Chondrocyte (in vitro differentiated cells): ENCODE measurements at places on chromosomes 1 and 21. TPM values are rescaled to one million over a fixed set of nuclear protein-coding genes. Genes with fewer than 3 reads are reported as not detected.

The FRRS1 gene
- 2.0 to 5.2 TPM (median 2.2 TPM) in 3 replicates for total RNA-seq

The OR2T2 gene
- total RNA-seq: not detected in 3 replicates

The DNAJC8 gene
- 69.2 to 85.6 TPM (median 72.8 TPM) in 3 replicates for total RNA-seq

The SPATA21 gene
- total RNA-seq: not detected in 3 replicates

The LCE2C gene
- not detected in 3 replicates for total RNA-seq

The SLC30A2 gene
- 0.12 TPM in 1 of 3 replicates, not detected in the others for total RNA-seq

The FCAMR gene
- total RNA-seq: not detected in 3 replicates

GRCh38 chr1:10608690-10609089 is 133.9 kb downstream of the PEX14 start:
- DNase-seq: no peak

DNA sequence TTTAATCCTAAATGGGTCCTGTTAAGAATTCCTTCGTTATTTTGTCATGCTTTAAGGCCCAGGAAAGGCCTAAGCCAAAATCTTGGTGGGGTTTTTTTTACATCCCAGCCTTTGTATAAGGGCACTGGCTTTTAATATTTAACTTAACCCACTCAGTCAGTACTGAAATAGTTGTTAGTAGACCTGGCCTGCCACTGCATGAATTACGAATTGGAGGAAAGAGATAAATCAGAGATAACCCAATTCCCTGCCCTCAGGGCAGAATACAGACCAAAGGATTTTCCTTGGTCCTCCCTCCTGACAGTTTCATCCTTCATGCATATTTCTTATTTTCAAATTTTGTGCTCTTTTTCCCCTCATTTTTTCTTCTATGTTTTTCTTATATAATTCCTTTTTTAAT is 193.0 kb downstream of the FASLG start:
- DNase-seq: no peak

DNA sequence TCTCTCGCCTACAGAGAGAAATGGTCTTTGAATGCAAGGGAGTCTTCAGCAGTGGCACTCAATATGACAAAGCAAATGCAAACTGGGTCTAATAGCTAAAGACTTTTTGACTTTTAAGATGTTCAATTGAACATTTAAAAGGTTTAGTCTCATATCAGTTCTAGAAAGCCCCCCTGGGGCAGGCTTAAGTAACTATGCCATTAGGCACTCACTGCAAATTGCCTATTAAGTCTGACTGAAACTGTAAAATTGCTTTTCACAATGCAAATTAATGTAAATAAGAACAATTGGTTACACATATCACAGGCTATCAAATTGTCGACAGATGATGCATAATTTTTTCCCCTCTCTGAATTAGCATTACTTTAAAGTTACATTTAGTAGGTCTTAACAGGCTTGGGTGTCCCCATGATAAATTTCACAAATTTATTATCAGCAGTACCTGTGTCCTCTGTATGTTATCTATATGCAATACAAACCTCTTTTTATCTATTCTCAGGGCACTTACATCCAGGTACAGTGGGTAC is 329.1 kb downstream of the LRRIQ3 start:
- no peak for DNase-seq

DNA sequence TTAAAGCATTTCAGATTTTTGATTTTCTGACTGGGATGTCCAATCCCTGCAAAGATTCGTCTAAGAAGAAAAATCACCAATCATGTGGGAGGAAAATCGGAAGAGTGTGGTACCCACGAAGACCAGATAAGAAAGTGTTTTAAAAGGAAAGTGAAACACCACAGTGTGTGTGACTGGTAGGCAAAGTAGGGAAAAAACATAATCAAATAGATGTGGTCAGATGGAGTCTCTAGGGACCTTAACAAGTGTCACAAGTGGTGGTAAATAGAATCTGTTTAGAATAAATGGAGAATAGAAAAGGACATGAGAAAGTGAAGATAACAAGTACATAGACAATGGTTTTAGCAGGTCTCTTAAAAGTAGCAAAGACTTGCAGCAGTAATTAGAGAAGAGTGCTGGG is 154.6 kb downstream of the SLC30A10 start:
- DNase-seq: no peak

DNA sequence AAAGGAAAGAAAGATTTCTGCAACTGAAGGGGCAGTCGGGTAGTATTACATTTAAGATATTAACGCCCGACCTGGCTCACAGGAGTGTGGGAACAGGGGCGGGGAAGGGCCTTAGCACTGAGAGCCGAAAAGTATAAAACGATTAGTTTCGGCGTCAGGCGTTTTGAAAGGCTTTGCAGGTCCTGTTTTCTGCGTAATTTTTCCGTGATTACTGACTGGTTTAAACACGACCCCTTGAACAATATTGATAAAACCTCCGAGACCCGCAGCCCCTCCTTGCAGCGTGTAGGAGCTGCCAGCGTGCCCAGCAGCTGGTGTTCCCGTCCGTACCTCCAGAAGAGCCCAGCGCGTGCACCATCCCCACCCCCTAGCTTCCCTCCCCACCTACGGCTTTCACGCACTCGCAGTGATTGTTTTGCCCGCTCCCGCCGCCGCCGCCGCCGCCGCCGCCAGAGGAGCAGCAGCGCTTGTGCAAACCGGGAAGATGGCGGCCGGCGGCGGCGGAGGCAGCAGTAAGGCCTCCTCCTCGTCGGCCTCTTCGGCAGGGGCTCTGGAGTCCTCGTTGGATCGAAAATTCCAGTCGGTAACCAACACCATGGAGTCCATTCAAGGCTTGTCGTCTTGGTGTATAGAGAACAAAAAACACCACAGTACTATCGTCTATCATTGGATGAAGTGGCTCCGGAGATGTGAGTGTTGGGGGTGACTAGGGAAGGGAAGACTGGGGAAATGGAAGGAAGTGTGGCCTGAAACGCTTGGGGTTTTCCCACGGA is 470 bp downstream of the RPRD2 start:
- peak; percentile 93 for DNase-seq

DNA sequence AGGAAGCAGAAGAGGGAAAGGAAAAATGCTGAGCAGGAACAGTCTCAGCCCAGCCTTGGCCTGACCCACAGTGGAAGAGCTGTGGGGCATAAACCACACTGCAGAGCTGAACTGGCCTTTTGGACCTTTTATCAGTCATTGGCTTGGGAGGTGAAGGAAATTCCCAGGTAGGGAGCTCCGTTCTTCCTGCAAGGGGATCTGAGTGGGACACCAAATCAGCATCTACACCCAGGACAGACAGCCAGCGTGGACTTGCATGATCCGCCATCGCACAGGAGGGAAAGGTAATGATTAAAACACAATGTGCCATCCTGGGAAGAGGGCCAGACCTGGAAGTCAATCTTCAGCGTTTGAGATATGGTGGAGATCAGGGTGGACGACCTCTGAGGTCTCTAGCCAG is 1.2 kb upstream of the MTFR1L start:
- DNase-seq: no peak

- no peak for DNase-seq
Observed at GRCh38 chr1:181416268-181416860, 67.0 kb upstream of the CACNA1E start.

- DNase-seq: no peak
Observed at GRCh38 chr21:34039678-34040382, 33.5 kb upstream of the MRPS6 start.

- no peak for DNase-seq
Observed at GRCh38 chr1:230758709-230759368, 11.7 kb downstream of the CAPN9 start.

DNA sequence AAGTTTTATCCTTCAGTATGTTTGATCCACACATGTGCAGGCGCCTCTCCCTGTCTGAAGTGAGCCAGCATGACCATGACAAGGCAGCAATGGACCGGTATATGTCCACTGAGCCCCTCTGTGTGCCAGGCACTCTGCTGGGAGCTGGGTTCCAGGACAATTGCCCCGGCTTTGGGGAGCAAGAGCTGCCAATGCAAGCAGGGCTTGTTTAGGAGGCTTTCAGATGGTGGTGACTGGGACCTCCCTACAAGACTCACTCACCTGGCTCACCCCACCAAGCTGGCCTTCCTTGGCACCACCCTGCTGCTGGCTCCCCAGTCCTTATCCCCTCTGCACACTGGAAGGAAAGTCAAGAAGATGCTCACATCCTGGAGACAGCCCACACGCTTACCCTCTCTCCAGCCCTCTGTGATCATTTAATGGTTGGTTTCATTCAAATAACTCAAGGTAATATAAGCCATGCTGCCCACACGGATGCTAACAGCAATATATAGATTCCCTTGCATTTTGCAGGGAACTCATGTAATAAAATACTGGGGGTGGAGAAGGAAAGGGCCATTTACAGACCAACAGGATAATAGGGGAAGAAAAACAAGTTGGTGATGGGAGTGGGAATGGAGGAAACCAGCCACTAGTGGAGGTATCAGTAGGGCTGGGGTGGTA is 23.6 kb downstream of the KCND3 start:
- DNase-seq: no peak

DNA sequence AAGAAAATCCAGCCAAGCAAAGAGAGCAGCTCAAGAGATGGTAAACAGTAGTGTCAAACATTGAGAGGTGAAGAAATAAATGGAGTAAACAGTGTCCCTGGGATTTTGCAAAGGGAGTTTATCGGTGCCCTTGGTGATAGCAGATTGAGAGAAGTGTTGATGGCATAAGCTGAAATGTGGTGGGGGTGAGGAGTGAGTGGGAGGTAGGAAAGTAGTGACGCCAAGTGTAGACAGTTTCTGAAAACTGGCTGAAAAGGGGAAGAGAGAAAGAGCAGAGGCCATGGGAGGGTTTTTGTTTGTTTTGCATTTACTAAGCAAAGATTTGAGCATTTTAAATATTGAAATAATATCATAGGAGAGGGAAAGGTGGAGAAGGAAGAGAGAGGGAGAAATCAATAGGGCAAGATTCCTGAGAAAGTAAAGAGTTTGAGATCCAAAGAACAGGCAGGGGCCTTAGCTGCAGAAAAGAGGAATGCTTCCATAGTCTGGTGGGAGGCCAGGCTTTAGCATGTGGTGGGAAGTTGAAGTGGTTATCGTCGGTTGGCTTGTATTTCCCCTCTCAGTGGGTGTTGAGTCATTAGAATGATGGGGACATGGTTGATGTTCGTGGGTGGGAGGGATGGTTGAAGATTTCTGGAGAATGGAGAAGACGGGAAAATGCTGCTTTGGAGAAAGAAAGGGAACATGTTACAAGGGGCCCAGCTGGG is 26.8 kb upstream of the RASAL2 start:
- no peak for DNase-seq

GRCh38 chr1:184945678-184946412 is 28.5 kb downstream of the NIBAN1 start:
- no peak for DNase-seq

DNA sequence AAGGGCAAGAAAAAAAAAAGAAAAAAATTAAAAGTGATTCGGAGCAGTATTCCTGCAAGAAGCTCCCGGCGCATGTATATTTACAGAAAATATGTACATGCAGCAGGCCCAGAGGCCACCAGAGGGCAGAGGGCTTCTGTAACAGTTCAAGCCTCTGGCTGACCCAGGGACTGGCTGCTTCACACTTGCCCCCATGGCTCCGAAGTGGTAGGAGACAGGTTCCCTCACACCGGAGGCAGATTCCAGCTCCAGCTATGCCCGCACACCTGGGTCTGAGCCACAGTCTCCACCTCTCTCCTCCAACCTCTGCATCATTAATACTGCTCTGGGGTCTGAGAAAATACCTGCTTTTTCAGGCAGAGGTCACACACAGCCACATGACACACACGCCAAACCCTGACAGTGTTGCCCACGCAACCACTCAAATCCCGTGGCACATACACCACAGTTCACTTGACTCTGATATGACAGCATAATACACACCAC is 2.2 kb upstream of the ARHGAP30 start:
- DNase-seq: no peak

GRCh38 chr1:163130225-163130856 is 61.2 kb downstream of the RGS4 start:
- DNase-seq: no peak

DNA sequence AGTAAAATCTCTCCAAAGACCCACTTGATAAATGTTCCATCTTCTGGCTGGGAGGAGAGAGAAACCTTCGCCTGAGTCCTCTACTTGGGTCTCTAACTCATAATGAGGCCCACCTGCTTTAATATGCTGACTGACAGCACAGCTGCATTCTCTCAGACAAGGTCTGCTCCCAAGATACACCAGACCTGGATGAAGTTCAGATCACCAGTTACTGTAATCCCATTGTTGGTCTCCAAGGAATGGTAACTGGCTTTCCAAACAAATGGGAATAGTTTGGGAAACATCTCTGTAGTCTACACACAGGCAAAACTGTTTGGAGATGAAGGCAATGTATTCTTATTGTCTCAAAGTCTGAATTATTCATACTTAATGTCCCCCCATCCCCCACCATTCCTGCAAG is 27.9 kb upstream of the COL24A1 start:
- DNase-seq: no peak

DNA sequence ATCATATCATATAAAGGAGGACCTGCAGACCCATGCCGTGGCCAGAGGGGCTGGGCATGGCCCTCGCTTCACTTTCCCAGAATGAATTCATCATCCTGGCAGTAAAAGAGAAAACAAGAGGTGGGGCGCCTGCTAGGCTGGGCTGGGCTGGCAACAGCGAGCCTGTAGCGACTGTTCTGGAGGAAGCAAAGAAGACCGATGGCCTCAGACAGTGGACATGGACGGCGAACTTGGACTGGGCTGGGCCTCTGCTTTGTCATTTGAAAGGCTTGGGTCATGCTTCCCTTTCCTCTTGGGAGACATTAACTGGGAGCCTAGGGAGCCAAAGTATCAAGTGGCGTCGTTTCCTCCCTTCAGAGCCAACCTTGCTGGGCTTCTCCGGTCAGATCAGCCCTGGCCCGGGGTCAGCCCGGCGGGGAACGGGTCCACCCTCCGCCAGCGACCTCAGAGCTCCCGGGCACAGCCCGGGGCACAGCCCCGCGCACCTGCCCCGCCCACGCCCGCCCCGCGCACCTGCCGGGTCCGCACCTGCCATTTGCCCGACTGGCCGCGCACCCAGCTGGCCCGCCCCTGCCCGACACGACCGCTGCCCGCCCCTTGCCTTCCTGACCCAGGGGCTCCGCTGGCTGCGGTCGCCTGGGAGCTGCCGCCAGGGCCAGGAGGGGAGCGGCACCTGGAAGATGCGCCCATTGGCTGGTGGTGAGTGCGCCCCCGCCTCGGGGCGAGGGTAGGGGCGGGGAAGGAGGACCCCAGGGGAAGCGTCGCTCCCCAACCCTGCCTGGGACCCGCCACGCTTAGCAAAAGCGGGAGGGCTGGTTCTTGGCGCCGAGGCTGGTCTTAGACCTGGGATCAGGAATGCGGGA is at the start of gene FAM3B:
TSS of gene FAM3B (plus strand) at position 602 of the 863 bp plus-strand sequence. CDS start at position 681, 79 bp downstream.
- no peak for DNase-seq

DNA sequence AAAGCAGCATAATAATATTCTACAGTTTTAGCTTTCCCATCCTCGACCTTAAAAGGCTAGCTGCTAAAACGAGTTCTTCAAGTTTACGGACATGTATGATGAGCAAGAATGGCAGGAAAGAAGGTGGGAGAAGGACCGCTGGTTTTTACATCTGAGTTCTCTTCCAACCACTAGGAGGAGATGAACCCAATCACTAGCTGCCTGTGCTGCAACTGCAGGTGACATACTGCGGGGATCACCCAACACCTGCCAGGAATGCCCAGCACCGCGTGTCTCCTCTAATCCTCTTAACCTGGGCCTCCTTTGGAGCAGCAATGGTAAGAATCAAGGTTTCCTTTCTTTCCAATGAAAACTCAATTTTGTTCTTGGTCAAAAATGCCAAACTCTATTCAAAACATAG is 23.5 kb downstream of the TOR3A start:
- DNase-seq: no peak

GRCh38 chr1:22039594-22040285 is 12.8 kb upstream of the CDC42 start:
- no peak for DNase-seq

- DNase-seq: no peak
Observed at GRCh38 chr1:65090406-65090805, 57.6 kb upstream of the AK4 start.
